ENCODE measurements at places on chromosomes 1 and 21.

- DNase-seq, result no peak
Observed at GRCh38 chr1:184116287-184116686, 64.8 kb downstream of the TSEN15 start.

DNA sequence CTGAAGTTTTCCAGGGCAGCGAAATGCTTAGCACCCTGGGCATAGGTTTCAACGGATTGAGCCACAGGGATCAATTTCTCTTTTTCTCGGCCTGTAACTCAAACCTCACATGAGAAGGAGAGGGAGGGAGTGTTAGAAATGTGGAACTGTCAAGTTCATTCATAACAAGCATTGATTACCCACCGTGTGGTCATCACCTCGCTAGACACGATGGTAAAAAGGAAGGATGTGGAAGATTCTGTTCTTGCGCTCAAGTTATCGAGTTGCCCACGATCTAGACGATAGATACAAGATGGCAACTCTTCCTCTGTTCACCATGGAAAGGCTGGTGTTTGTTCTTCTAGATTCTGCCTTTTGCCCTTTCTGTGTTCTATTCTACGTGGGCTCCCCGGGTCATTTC, 4.0 kb upstream of the RCAN3 start:
- no peak for DNase-seq

DNA sequence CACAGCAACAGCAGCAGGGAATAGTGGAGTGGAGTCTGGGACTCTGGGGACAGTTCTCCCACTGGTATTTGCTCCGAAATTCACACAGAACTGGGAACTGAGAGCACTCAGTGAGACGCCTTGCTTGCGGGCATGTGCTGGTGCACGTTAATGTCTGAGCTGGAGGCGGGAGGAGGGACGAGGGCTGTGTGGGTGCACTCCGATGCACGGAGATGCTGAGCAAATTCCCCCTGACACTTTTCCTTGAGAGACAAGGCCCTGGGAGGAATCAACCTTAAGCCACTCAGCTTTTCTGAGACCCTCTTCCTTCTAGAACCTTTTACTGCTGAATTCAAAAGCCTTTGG, 2.8 kb downstream of the RGS8 start:
- DNase-seq, result no peak

DNA sequence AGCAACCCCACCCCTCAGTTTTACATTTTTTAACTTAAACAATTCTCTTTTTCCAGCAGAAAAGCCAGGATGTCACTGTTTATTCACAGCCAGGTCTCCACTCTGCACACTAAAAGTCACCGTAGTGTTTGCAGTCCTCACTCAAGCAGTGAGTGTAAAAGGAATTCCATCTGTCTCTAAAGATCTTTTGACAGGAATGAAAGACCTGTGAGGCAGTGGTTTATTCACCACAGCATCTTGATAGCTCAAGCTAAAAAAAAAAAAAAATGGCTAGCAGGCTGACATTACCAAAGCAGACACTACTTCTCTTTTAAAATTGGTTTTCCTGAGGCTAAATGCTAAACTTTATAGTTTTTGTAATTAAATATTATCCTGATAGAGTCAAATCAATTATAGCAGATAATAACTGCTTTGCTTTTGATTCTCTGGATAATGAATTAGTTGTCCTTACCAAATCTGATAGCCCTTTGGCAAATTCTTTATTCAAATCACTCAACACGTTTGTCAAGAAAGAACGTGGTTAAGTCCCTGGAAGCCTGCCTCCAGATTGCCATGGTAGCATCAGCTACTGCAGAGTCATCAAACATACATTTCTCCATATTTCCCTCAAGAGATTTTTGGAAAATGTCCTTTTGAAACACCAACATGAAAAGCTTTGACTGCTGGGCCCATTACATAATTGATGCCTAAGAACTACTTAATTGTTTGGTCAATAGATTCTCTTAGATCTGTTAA, 22.2 kb upstream of the SLC5A9 start:
- DNase-seq, result peak; percentile 75

GRCh38 chr1:197339106-197340060, 71.3 kb downstream of the CRB1 start:
- no peak for DNase-seq

- DNase-seq, result no peak
Observed at GRCh38 chr1:60376196-60376595, 302.6 kb upstream of the C1orf87 start.

DNA sequence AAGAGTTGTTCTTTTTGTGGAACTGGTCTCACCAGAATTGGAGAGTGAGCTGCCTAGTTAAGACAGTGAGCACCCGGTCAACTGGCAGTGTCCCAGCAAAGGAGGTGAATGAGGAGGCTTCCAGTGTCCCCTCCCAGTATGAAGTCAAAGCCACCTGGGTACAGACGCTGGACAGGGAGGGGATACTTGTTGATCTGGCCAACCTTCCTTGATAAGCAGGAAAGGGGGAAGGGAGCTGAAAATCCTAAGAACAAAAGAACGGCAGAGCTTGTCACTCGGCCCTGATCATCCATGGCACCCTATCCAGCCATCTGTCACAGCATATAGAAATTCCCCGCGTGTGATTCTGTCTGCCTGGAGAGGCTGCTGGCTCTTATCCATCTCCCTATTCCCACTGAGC, 91.5 kb downstream of the SSBP3 start:
- no peak for DNase-seq

DNA sequence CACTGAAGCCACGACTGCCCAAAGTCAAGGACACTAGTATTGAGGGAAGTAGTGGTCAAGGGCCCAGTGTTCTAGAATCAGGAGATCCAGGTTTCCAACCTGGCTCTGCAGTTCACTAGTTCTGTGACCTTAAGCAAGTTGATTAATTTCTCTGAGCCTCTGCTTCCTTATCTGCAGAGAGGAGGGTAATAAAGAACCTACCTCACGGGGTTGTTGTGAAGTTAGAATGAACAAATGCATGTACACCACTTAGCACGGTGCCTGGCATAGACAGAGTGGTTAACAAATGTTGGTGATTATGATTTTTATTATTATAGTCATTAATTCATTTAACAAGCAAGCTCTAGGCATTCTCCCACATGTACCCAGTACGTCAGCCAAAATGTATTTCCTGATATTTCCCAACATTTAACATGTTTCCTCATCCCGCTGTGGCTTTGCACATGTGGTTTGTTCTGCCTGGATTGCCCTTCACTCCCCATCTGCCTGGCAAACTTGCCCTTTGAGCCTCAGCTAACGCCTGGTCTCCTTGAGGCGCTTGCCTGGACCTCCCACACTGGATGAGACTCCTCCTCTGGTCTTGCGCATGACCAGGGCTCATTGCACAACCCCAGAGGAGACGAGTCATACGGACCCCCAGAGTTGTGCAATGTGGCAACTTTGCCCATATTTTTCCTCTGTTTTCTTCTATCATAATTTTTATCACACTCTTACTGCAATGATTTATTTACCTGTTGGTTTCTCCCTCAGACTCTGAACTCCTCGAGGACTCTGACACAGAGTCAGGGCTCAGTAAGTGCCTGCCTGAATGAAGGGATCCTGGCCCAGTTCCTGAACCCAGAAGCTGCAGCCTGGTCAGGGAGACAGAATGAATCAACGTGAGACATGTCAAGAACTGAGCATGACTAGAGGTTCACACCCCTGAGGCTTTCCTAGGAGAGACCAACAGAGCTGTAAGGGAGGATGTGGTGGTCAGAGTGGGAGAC, 20.7 kb upstream of the MFSD2A start:
- peak; percentile 99 for DNase-seq

DNA sequence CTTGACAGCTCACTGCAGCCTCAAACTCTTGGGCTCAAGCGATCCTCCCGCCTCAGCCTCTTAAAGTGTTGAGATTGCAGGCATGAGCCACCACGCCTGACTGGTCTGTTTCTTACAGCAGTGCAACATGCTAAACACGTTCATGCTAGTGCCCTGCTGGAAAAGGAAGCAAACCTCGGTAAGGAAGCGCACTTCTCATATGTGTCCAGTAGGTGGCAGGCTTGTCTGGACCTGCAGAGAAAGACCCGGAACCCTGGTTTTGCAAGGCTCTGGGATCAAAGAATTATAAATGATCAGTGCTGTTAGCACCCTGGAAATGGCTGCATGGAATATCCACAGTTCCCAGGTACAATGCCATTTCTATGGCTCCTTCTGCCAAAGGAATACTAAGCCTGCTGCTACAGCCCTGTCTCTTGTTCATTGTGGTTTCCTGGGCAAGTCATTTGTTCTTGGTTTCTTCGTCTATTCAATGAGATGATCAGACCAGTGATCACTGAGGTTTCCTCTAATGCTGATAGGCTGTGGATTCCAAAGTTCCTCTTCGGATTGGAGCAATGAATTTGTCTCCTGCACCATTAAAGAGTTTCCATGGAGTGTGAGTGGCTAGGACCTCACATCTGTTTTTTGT, 15.9 kb downstream of the RNU5D-1 start:
- DNase-seq, result peak; percentile 81

DNA sequence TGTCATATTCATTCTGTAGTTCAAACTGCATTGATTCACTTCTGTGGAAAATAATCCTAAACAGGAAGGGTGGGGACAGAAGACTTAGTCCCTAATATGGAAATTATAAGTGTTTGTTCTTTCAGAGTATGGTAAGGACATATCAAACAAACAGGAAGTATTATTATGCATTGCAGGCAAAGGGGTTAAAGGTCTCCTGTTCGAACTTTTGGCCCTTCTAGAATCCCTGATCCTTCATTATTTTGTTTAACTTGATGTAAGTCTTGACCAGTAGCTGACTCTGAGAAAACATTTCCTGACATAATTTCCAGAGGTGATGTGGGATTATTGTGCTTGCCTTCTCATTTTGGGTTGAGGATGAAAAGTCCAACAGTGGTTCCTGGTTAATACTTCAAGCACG, 215.4 kb upstream of the ADGRL2 start:
- no peak for DNase-seq

DNA sequence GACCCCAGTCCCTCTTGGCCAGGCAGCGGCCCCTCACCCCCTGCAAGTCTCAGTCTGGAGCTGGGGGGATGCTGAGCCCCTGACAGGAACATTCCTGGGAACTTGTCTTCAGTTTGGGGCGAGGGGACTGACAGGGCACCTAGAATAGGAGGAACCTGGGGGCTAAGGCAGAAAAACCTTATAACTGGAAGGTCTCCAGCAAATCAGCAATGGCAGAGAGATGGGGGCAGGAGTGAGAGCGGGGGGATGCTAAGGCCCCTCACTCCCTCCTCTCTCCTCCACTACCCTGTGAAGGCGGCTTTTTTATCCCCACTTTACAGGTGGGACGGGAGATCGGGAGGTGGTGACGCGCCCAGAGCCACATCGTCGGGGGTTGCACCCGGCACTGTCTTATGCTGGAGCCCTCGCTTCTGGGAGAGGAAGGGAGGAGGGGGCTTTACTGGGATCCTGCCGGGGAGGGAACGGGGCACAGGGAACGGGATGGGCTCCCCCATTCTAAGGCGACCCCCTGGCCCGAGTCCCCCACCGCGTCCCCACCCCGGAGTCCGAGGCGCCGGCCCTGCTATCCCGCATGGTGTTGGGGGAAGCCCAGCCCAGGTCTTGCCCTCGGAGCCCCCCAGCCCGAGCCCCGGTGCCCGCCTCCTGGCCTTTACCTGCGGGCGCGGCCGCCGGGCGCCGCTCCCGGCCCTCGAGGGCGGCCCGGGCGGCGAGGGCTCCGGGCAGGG, 456 bp downstream of the COL8A2 start:
- DNase-seq, result no peak

GRCh38 chr1:221182791-221183533, 303.7 kb downstream of the HLX start:
- no peak for DNase-seq

GRCh38 chr1:61572046-61572445, 152.9 kb downstream of the TM2D1 start:
- DNase-seq, result no peak

- DNase-seq, result no peak
Observed at GRCh38 chr1:12087797-12088314, 24.8 kb downstream of the TNFRSF8 start.

- DNase-seq, result peak; percentile 55
Observed at GRCh38 chr1:160064164-160064563, 5.8 kb downstream of the KCNJ10 start.

DNA sequence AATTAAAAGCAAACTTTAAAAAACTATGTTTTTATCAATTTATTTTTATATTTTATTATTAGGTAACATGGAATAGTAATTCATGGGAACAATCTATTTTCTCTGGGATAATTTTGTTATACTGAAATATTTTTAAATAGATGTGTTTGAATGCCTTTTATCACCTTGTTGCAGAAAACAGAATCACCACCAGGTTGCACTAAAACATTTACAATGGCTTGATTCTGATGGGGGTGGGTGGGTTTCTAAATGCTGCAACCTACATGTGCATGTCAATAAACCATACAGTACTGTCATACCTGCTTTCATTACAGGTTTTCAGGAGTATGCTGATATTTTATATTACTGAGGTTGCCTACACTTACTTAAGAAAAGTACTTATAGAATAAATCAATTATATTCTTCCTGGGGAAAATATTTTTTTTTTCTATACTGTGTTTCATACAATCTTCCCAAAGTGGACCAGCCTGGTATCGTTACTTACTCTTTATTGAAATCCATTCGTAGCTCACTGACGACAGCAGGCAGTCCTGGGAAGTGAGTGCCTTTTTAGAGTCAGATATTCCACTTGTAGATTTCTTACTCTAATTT, 132.8 kb downstream of the PTPRC start:
- DNase-seq, result peak; percentile 60

GRCh38 chr1:38444311-38444710, 397.7 kb upstream of the POU3F1 start:
- peak; percentile 55 for DNase-seq

- no peak for DNase-seq
Observed at GRCh38 chr1:87523466-87523865, 194.8 kb downstream of the LMO4 start.

- no peak for DNase-seq
Observed at GRCh38 chr1:11980676-11980972, 380 bp downstream of the MFN2 start.

GRCh38 chr21:25895565-25896205, 160.9 kb downstream of the GABPA start:
- DNase-seq, result peak; percentile 50

DNA sequence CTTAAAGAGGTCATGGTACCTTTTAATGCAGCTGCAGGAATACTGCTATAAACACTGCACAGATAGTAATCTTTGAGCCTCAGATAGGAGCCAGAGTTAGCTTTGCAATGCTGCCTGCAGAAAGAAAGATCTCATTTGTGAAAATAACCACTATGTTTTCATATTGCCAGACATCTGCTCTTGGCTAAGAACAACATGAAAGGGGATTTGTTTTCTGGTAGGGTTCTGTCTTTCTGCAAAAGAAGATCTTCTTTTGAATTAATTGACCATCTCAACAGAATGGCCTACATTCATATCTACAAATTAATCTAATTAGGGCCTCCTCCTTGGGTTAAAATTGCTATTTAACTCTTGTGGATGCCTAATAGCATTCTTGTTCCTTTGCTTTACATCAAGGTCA, 177.6 kb upstream of the DPYD start:
- DNase-seq, result no peak

GRCh38 chr1:23593556-23594148, 34.4 kb upstream of the ID3 start:
- no peak for DNase-seq

GRCh38 chr1:111441573-111442192, 7.4 kb downstream of the WDR77 start:
- DNase-seq, result peak; percentile 28

DNA sequence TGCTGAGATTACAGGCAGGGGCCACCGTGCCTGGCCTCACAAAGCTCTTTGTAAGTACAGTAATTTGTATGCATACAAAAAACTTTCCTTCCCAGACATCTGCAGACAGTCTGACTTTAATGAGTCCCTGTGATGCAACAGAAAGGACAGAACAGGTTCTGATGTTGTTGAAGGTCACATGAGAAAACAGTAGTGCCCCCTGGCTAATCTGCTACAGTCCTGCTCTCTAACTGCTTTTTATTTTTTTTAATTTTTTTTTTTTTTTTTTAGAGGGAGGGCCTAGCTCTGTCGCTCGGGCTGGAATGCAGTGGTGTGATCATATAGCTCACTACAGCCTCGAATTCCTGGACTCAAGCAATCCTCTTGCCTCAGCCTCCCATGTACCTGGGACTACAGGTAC, 36.7 kb downstream of the ACBD3 start:
- DNase-seq, result peak; percentile 48
